ENCODE measurements at places on chromosomes 5 and 9.

DNA sequence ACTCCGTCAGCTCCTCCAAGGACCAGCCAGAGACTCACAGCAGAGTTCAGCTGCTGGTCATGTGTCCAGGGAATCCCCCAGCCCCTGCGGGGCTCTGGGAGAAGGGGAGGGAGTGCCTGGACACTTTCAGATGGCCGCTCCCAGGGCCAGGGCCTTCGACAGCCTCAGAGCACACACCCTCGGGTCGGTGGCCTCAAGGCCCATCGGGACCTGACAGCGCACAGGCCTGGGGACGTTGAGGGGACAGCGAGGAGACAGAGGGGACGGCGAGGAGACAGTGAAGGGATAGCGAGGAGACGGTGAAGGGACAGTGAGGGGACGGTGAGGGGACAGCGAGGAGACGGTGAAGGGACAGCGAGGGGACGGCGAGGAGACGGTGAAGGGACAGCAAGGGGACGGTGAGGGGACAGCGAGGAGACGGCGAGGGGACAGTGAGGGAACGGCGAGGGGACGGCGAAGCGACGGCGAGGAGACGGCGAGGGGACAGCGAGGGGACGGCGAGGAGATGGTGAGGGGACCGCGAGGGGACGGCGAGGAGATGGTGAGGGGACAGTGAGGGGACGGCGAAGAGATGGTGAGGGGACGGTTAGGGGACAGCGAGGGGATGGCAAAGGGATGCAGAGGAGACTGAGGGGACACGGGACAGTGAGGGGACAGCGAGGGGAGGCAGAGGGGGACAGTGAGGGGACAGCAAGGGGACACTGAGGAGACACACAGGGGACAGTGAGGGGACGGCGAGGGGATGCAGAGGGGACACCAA is 47.3 kb downstream of the SLC12A7 start:
- DNase-seq, result no peak

DNA sequence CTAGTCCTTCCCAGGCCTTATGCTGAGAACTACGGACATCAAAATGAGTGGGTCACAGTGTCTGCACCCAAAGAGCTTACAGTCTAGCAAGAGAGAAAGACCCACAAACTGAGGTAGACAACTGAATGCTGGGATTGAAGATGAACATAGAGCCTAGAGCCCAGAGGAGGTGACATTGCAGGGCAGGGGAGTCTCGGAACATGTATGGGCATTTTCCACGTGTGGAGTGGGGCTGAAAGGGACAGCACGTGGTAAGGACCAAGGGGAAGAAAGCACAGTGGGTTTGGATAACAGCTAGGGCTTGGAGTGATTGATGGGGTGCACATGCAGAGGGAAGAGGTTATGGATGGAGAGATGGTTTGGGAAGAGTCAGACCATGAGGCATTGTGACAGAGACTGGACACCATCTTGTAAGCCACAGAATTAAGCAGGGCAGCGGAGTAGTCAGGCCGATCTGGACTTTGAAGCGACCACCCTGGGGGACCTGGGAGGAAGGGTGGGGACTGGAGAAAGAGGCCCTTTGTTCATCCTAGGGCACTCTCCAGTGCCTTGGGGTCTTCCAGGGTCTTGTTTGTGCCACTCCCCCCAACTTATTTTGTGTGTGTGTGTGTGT is 47.5 kb upstream of the SH3PXD2B start:
- DNase-seq, result no peak

DNA sequence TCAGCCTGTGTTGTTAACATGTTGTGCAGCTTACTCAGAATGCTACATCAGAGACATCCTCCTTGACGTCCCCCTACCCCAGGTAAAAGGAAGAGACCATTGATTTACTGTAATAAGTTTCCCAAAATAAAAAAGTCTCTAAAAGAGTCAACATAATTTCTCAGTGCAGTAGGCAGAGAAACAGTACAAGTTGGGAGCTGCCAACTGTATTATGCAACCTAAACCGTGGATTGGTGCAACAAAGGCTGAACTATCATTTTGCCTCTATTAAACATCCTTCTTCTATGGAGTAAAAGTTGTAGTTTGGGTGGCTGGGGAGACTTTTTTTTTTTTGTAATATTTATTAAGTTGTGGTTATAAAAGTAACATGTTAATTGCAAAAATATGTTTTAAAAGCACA is 208.0 kb downstream of the NR3C1 start:
- DNase-seq, result no peak

DNA sequence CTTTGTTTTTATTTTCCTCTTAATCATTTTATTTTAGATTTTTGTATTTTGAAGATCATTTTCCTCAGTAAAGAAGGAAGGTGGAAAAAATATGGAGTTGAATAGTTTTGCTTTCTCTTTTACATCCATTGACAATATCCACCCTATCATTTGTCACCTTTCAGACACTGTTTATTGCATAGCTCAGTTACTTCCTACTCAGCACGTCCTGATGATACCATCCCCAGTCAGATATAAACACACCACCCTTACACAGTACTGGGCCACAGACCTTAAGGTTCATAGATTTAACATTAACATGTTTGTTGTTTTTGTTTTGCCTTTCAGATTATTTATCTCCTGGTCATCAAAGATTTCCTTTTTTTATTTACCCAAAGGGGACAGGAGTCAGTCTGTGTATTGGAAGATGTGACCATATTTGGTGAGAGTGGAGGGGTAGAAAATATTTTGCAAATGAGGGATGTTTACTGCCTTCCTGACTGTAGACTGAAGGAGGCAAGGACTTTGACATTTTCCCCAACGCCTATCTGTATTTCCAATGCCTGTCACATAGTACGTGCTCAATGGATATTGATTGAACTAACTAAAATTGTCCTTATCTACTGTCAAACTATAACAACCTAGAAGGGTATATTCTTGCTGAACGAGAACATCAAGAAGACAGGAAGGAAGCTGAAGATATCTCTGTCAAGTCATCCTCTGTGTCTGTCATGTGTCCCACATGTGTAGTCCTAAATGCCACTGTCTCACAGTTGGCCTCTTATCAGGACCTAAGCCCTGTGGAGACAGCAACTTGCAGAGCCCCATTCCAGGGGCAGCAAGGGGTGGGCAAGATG is 15.6 kb downstream of the STX17 start:
- DNase-seq, result peak; percentile 79

GRCh38 chr5:119896826-119897536 is 267.6 kb downstream of the FAM170A start:
- DNase-seq, result peak; percentile 85

Measured in mesendoderm (in vitro differentiated cells).